Endothelial cell (in vitro differentiated cells): ENCODE measurements at places on chromosomes 6 and 20.

DNA sequence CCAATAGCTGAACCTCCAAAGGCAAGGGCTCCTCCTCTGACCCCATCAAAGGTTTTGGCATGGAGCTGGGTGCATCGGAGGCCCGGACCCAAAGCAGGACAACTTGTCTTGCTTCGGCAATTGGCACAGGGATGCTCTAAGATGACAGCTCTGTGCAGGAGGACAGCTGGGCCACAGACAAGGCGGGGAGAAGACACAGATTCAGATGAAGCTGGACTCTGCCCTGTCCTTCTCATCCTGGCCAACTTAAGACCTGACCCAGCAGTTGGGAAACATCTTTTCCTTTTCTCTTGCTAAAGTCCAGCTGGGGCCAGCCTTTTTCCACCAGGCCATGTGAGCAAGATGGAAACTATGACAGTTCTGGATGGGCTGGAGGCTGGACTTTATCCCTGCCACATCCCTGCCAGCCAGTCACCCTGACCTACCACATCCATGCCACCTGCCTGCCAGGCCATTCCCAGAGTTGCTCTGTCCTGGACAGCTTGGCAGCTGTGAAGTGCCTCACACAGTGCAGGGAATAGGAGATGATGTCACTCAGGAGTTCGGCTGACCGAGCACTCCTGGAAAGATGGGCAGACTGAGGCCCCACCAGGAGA is 12.7 kb upstream of the PSMF1 start:
- no peak for DNase-seq

DNA sequence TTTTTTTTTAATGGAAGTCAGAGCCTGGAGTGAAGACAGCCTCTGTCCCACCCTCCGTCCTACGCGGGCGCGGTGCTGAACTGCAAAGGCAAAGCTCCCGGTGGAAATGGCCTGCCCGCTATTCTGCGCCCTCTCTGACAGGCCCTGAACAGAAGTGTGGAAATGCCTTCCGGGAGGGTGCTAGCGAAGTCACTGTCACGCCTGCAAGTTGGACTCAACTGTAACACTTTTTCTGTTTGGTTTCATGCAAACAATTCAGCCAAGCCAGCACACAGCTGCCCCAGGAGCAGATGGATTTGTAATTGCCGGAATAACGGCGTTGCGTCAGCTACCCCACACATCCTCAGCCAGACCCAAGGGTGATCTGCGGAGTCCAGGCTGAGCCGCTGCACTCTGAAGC is 107.6 kb downstream of the PSMB1 start:
- no peak for DNase-seq

GRCh38 chr6:158358450-158359077 is 46.3 kb downstream of the TULP4 start:
- no peak for DNase-seq

DNA sequence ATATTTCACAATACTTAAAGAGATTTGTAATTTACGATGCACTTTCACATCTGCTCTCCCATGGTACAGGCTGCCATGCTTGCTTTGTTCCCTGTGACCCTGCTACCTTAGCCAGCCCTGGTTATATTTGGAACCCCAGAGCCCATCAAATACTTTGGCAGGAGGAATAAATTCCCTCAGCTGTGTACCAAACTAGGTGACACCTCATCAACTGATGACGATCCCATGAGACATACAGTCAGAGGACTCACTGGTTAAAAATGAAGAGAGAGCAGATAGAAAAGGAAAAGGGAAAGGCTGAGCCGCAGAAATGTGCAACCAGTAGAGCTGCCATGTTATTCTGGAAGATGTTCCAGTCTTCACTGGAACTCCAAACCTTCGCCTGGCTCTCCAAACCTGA is 120.0 kb downstream of the SIM1 start:
- DNase-seq: no peak

- DNase-seq: no peak
These were observed 12.1 kb upstream of the REV3L start for GRCh38 chr6:111494951-111495635.

DNA sequence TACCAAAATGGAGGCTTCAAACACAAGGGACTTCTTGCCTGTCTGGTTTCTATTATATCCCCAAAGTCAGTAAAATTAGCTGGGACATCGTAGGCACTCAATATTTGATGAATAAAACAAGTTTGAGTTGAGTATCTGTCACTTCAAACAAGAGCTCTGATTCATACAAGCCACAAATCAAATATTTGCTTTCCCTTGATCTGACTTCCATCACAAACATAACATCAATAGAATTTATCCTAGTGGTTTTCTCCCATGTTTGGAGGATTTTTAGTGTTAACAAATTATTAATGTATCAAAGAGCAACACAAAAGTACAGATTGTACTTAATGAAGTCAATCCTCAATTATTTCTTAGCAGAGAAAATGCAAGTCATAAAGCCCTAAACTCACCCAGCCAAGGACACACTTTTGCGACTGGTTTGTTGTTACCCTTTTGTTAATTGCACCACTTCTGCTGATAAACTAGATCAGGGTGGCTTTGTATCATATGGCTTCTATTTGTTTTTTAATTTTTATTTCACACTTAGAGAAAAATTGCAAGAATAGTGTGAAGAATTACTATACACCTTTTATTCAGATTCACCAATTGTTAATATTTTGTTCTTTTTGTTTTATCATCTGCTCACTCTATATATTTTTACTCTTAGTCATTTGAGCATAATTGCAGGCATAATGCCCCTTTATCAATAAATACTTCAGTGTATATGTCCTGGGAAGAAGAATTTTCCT is 117.4 kb upstream of the PRDM1 start:
- no peak for DNase-seq

DNA sequence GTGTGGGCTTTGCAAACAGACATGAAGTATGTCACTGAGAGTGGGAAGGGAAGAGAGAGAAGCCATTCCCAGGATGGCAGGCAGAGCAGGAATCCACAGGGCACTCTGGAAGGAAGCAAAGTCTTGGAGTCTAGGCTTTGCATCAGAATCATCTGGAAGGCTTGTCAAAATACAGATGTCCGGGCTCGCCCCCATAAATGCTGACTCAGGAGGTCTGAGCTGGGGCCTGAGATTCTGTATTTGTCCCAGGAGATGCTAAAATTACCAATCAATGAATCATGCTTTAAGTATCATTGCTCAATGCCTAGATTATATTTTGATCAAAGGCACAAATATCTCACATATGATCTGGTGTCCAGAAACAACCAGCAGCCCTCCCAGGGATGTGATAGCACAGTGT is 46.3 kb upstream of the PTPRT start:
- DNase-seq: no peak

DNA sequence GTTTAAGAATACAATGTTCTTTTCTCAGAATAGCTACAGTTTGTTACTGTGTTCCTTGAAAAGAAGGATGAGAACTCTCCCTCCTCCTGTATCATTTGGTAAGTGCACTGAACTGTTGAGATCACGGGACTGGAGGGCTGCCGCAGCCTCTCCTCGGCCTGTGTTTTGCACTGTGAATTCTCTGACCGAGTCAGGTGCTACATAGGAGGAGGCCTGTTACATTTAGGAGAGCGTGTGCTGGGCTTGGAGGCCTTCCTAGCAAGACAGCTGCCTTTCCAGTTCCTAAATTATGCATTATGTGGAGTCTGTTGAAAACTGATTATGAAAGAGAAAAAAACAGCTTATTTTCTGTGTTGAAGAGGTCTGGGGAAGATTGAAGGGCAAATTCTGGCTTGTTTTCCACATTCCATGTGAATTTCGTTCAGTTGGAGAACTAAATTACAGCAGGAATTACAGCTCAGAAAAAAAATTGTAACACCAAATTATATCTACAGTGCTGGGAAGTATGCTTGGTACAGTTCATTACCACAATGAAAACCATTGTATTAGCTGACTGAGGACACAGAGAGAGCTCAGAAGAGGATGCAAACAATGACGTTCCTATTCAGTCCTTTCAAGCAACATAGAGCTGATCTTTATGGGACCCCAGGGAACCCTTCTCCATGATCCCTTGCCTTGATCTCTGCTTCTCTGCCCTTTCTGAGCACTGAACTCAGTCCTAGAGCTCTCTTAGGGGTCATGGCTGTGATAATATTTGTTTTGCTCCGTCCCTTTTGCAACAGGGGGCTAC is 2.8 kb downstream of the TMC2 start:
- no peak for DNase-seq

- DNase-seq: no peak
These were observed 500.4 kb downstream of the COL12A1 start for GRCh38 chr6:74705451-74705850.

DNA sequence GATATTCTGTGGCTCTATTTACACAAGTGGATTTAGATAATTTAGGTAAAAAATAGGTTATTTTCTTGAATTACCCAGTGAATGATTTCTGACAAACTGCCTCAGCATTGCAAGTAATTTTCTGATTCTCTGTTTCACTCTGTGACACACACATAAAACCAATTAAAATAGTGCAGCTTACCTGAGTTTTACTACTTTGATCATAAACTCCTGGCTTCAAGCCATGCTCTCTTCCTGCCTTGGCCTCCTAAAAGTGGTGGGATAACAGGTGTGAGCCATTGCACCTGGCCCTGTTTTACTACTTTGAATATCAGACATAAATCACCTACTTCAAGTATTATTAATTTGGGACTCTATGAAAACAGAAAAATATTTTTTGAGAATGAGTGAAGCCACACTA is 462.9 kb downstream of the ADGRB3 start:
- DNase-seq: no peak

GRCh38 chr6:136510299-136510698 is 39.9 kb downstream of the MAP7 start:
- no peak for DNase-seq

GRCh38 chr6:122755901-122756300 is 23.6 kb upstream of the FABP7 start:
- DNase-seq: no peak

DNA sequence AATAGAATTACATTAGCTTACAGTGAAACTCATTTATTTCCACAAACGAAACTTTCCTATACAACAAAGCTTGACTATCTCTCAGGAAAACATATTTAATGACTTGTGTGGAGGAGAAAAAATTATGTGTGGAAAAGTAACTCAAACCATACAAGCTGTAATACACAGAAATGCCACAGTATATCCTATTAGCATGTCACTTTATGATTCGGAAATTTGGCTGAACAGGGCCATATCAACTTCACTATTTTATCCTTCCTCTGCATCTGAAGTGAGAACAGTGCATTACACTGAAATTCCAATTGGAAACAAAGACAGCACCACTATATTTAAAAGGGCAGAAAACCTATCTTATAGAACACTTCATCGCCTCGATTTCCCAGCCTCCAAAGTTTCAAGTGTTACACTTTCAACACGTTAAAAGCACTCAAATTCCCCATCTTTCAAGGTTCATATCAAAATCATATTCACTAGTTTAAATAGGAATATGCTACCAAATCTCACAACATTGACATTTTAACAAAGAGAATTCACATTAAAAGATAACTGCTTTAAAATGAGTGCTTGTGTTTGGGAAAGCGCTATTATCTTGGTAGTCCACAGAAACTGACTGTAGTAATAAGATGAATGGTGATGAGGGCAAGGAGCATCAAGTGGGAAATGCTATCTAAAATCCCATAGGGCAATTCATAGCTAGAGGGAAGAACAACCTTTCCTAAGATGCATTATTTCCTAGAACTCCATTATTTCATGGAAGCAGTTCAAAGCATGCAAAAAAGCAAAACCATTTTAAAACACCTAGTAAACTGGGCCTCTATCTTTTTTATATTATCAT is 1.8 kb downstream of the REV3L start:
- no peak for DNase-seq

DNA sequence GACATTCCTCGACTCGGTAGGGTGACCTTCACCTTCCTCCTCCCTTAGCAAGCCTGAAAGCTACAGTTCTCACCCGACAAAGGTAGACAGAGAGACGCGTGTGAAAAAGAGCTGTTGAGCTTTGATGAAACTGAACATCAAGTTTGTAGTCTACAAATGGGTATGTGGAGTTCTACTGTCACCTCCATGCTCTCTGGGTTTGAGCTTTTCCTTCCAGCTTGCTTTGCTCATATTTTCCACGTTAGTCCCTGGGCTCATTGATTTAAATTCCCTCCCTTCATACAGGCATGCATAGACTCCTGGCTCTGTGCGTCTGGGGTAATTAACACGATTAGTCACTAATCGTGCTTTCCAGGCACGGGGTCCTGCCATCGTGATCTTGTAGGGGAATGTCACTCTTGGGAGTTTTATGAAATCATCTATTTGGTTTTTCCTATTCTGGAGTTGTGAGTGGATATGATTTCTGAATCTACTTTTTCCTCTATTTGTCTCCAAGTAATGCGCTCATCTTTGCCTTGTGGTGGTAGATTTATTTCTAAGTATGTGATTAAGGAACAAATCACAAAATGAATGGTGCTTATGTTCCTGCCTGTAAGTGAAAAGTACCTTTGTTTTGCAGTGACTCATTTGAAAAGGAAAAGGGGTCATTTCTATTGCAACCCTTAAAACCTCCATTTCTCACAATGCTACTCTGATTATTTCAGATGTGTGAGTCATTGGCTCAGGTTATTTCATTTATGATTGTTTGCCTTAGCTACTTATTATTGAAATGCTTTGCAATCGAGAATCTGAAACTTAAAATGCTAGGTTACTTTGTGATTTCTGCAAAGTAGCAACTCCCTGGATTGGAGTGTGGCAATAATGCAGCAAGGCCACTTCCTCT is 154.6 kb downstream of the ZDHHC14 start:
- DNase-seq: no peak

GRCh38 chr20:51127713-51128112 is 104.8 kb upstream of the KCNG1 start:
- no peak for DNase-seq

GRCh38 chr20:41563087-41563486 is 55.1 kb downstream of the CHD6 start:
- DNase-seq: no peak

DNA sequence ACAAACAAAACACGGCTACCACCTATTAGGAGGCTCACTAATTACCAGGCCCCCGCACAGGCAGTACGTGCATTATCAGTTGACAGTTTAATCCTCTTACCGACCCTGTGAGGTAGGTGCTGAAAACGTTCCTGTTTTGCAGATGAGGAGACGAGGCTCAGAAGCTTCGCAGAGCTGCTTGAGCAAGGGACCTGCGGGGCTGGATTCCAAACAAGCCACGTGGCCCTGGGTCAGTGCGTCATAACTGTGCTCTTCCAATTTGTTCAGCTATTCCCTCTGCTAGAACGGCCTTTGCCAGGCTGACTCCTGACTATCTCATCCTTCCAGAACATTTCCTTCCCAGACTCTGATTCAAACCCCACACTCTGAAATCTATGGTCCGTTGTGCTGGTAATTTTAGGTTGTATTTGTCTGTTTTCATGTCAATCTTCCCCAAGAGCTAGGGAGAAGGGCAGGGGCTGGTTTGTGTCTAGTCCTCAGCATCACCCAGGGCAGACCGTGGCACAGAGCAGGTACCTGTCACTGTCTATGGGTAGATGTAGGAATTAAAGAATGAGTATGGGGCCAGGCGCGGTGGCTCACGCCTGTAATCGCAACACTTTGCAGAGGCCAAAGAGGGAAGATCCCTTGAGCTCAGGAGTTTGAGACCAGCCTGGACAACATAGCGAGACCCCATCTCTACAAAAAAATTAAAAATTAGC is 28.8 kb upstream of the TLDC2 start:
- DNase-seq: no peak

GRCh38 chr6:45880159-45880558 is 135.5 kb downstream of the CLIC5 start:
- no peak for DNase-seq

GRCh38 chr6:149323925-149324324 is 6.4 kb downstream of the TAB2 start:
- DNase-seq: no peak

GRCh38 chr6:170017603-170018320 is 266.3 kb downstream of the ERMARD start:
- no peak for DNase-seq
